Cerebellar nuclear complex (tissue), 1 donor: ENCODE measurements at places on chromosomes 11 and 22.

DNA sequence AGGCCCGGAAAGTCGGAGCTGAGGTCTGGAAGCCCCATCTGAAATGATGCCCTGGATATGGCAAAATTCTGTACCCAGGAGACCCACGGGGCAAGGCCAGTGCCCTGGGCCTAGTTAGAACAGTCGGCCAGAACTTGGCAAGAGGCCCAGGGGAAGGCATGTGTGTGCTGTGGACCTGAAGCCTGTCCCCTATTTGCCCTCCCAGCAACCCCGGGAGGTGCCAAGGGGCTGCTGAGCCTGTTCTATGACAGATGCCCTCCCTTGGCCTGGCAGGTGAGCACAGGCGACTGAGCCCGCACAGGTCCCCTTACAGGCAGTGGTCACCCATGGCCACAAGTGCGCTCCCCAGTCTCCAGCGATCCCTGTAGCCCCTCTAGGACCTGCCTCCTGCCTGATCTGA, 51.7 kb downstream of the NAT10 start:
- no peak for DNase-seq

DNA sequence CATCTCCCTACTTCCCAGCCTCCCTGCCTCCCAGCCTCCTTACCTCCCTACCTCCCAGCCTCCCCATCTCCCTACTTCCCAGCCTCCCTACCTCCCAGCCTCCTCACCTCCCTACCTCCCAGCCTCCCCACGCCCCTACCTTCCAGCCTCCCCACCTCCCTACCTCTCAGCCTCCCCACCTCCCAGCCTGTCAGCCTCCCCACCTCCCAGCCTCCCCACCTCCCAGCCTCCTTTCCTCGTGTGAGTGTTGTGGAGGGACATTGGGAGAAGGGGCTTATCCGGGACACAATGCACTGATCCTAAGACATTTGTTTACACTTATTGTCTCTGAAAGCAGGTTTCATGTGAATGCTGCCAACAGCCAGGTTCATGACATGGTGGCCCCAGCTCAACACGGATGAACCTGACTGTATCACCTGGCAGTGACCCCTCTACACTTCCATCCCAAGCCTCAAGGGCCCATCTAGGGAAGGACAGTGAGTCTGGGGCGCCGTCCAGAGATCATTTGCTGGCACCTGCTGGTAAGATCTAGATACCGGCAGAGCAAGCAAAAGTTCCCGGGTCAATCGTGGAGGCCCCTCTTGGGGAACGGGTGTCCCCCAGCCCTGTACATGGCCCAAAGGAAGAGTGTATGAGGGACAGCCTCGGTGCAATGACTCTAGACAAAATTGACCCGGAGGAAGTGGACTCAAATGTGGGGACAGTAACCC, 34.5 kb upstream of the TH start:
- no peak for DNase-seq

DNA sequence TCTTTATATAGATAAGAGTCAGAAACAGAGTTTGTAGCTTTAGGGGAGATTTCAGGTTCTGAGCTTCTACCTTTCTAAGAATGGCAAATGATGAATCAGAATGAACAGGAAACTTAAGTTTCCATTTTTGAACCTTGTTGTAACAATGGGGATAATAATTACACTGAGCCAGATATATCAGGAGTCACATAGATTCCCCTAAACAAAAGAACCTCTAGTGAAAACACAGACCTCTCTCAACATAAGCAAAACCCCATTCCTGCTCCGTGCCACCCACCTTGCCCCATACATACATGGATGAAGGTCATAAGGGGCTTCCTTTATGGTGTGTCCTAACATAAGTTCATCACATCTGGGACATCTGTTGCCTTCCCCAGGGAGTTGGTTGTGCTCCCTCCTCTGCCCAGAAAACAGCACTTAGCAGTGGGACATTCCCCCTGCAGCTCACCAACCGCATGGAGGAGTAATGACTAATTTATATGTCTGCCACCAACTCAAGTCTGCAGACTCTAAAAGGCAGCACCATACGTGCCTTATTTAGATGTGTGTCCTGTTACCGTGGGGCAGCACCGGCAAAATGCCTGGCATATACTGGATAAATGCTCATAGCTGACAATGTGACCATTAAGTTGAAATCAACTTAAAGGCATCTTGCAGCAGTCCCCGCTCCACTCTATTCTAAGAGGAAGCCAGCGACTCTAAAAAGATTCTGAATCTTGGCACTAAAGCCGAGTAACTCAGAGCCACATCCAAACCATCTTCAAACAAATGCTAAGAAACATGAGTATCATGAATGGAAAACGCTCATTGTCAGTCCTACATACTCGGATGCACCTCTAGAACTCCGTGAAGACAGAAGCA, 8.0 kb downstream of the JAML start:
- no peak for DNase-seq

GRCh38 chr22:50599816-50600455, 657 bp upstream of the MAPK8IP2 start:
- no peak for DNase-seq

- no peak for DNase-seq
Measured at GRCh38 chr11:120210626-120211521, at the start of gene OAF. Gene OAF, plus strand, starts transcription at chr11:120211032. Its CDS starts 248 bp downstream, at chr11:120211280.

DNA sequence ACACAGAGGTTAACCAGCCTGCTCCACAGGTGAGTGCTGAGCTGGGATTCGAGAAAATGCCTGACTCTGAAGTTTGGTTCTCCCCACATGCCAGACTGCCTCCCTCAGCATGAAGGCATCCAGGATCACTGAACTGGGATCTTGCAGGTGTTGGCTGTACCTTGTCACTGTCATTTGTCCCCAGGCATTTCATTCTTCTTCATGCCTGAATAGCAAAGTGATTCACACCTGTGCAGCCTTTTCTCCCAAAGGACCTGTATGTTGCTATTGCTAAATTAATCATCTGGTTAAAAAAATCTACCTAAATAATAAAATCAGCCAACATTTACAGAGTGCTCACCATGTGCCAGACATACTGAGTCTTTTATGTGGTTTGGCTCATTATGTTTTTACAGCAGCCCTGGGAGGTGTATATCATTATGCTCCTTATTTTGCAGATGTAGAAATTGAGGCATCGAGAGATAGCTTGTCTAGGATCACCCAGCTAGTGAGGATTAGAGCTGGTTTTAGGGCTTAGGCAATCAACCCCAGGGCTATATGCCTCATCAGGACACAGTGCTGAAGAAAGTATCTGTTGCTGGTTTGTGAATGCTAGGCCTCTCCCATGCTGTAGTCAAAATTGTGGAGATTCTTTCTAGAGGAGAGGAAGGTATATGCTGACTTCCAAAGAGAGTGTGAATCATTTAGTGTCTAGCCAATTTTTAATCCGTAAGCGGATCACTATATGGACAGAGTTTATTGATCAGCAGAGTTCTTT, 204.4 kb downstream of the HIPK3 start:
- no peak for DNase-seq

DNA sequence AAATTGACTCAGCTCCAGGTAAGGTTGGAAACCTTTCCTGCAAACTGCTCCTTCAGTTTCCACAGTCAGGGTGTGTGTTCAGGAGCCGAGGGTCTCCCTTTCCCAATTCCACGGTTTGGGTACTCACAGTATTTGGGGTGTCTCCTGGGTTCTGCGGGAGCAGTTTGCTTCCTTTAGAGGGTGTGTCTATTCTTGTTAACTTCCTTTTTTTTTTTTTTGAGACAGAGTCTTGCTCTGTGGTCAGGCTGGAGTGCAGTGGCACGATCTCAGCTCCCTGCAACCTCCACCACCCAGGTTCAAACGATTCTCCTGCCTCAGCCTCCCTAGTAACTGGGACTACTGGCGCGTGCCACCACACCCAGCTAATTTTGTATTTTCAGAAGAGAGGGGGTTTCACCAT, 251.4 kb downstream of the LUZP2 start:
- DNase-seq = no peak

GRCh38 chr11:36899800-36900199, 301.8 kb upstream of the RAG2 start:
- no peak for DNase-seq

GRCh38 chr11:105227363-105227762, 87.8 kb upstream of the CARD18 start:
- DNase-seq = no peak
